ENCODE measurements at places on chromosomes 2 and 18.

GRCh38 chr2:97267411-97268074, 154.6 kb downstream of the ANKRD36 start:
- no peak for DNase-seq

- DNase-seq: no peak
Measured at GRCh38 chr18:69636529-69637301, 236.0 kb downstream of the DOK6 start.

GRCh38 chr18:45554389-45554737, 60.9 kb upstream of the SLC14A2 start:
- no peak for DNase-seq

DNA sequence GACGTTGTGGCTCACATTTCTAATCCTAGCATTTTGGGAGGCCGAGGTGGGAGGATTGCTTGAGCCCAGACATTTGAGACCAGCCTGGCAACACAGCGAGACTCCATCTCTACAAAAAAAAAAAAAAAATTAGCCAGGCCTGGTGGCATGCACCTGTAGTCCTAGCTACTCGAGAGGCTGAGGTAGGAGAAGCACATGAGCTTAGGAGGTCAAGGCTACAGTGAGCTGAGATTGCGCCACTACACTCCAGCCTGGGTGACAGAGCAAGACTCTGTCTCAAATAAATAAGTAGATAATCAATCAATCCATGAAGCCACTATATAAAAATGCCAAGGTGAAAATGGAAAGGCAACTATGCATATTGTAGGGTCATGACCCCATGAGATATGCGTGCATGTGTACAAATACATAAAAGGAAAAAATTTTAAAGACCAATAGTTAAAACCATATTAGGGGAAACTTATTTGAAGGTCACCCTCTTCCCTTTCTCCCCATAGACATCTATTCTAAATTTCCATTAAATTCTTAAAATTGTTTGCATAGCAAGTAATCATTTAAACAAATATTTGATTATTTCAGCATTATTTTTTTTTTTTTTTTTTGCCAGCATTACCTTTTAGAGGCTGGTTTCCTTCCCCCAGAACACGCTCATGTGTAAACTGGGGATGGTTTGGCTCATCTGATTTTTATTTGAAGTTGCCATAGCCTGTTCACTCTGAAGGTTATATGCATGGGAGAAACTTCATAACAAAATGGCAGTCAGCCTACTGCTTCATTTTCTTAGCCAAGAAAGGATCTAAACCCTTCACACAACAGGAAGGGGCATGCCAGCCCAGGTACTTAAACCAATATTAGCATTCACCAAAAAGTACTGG, 37.3 kb upstream of the TMEM247 start:
- no peak for DNase-seq

DNA sequence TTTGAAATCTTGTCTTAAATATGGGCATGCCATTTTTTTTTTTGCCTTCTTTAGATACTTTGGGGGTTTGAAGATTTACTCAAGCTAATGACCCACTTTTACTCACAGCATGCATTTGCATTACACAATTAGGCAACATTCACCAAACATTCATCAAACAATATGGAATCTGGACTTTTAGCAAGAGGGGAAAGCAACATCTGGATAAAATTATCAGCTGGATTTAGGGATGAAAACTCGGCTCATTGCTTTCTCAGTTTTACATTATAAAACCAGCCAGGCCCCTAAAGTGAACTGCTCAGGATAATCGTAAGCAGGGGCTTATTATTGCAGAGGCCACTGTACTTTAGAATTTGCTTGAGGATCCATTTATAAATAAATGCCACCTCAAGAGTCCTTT, 44.7 kb downstream of the SOX11 start:
- DNase-seq: no peak

DNA sequence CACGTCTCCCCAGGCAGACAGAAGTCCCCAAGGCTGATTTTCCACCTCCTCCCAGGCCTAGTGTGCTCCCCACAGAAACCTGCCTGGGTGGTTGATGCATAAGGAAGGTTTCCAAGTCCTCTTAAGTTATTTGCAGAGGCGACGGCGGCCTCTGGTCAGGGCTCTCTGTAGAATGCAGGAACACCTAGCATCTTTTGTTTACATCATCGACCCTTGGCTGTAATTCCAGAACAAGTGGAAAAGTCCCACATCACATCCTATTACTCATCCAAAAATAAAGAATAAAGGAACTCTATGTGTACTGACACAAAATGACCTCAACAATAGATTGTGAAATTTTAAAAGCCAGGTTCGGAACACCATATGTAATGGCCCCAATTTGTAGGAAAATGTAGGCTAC, 211.1 kb downstream of the ALPK2 start:
- no peak for DNase-seq

DNA sequence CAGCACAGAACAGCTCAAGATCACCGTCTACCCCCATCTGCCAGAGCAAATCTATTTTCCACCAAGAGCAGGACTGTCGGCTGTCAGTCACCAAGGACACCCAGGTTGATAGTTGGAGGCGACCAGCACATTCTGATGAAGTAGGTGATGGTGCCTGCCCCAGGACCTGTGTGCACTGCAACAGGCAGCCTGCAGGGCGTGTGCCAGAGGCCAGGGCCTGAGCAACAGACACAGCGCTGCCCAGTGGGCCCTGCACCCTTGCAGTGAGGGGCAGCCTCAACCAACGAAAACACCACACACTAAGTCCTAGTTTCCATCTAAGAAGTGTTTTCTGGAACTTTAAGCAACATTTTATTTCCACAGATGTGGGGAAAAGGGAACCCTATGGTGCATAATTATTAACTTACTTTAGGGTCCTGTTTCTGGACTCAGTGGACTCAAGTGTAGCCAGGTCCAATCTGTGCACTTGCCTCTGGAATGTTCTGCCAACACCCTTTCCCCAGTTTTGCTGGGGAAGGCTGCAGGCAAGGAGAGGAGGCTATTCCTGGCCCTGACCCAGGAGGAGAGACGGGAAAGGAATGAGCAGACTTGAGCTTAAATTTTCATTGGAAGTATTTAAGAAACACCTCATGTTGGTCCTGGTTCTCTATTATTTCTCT, 61.5 kb downstream of the ADNP2 start:
- DNase-seq: no peak

GRCh38 chr2:157492189-157492773, 48.4 kb upstream of the CYTIP start:
- peak; percentile 55 for DNase-seq

- DNase-seq: no peak
Measured at GRCh38 chr2:84652431-84652830, 136.1 kb downstream of the DNAH6 start.

DNA sequence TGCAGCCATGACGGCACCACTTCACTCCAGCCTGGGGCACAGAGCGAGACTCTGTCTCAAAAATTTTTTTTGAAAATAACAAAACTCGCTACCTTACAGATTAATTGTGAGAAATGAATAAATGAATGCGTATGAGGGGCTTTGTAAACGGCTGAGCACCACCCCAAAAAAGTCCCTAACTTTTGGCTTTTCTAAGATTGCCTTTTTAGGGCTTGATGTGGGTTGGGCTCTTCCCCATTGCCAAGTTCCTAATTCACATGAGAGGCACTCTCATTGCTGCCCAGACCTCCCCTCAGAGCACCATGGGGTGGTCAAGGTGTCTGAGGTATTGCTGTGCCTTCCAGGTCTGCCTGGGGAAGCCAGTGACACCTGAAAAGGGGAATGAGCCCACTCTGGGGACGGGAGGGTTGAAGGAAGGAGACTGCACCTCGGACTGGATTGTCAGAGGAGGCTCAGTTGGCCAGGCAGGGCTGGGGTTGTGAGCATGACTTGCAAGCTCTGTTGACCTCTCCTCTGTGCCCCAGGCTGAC, 186.4 kb downstream of the PRKCE start:
- DNase-seq: no peak

DNA sequence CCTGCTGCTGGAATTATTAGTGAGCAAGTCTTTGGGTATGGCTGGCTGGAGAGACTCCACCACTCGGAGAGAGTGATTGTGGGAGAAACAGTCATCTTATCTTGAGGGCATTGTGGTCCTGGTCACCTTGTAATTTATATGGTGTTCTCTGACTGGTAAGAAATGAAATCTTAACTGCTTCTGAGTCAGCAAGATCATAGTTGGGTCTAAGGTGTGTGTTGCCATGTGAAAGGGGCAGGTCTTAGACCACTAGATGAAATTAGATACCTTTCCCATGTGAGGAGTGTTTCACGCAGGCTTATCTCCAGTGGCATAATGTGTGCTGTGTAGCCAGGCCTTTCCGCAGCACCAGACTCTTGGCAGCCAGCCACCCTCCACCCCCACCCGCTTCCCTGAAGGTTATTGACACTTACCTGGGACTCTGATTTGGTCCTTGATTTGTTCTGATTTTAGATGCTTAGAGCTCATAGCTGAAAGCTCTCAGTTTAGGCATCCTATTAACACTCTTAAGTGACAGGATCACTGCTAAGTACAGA, 7.7 kb downstream of the MAPRE3 start:
- peak; percentile 26 for DNase-seq

- DNase-seq: no peak
Measured at GRCh38 chr2:75476761-75477160, 84.0 kb downstream of the EVA1A start.

GRCh38 chr2:118994778-118995177, 52.8 kb downstream of the MARCO start:
- DNase-seq: no peak

- DNase-seq: no peak
Measured at GRCh38 chr2:7037340-7038333, 120.4 kb downstream of the RNF144A start.

DNA sequence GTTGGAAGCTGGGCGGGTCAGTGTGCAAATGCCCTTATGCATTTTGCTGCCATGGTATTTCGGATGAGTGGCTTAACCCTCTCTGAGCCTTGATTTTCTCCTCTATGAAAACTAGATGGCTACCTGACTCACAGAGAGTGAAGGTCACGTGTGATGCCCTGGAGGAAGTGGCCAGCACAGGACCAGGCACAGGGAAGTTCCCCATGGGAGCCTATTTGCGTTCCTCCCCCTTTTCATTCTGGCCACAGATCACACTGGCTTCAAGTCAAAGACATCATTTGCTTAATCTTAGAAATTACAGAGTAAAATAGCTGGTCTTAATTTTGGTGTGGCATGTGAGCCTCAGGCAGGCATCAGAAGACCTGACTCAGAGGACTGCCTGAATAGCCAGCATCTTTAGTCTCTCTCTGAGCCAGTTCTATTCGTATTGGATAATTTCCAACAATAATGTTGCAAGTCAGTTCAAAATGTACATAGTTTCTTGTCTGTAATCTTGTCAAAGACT, 57.6 kb upstream of the CD302 start:
- DNase-seq: no peak

DNA sequence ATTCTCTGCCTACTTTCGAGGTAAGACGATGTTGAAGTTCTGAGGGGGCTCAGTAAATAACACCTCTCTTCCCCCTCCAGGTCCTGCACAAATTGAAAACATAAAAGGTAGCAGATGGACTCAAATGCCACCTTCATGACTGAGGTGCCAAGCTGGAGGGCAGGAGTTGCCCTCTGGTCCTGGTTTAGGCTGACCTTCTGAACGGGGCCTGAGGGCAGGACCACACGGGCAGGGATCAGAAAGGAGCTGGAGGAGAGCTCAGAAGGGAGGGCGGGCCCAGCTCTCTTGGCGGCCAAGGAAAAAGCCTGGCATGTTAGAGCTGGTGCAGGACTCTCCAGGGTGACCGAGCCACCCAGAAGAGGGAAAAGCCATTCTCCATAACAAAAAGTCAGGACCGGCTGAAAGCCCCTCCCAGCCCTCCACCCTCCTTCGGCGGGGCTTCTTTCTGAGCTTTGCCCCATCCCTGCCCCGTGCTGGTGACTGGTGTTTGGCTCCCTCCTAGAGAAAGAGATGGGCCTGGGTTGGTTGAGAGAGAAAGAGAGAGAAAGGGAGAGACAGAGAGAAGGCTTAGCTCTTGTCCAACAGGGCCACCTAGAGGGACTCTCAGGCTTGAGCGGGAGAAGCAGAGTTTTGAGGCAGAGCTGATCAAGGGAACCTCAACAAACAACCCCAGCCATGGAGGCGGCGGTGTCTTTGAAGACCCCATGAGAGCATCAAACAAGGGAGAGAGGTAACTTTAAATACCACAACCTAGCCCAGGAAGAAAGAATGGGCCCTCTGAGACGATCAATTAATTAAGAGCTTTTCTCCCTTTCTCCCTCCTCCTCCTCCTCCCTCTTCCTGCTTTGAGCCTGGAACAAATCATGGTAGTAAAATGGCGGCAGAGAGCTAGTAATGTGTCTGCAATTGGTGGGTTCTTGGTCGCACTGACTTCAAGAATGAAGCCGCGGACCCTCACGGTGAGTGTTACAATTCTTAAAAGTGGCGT, 50.8 kb downstream of the WIPF1 start:
- DNase-seq: peak; percentile 52

DNA sequence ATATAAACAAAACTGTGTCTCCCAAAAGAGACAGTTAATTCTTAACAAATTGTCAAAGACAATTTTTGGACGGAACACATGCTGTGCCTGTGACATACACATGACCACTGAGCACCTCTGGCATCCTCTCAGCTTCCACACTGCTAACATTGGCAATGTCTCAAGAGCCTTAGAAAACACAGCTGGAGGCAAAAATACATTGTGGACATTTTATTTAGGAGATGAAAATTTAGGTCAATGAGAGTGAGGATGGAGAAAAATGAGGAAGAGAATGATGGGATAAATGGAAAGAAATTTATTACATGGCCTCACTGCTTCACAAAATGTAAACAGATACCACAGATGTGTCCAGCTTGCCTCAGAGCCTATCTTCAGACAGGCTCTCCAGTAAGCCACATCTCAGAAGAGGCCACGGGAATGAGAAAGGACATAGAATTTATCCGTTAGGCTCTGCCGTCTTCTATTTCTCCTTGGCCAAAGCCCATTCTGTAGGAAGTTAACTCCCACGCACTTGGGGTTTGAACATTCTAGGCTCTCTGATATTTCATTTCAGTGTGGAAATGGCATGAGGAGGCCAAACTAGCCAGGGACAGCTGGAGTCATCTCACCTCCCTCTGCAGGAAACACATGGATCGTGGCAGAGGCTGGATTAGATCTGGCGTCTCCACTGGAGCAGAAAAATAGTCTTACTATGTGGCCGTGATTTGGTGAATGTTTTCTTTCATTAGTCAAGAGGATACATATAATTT, 519.4 kb upstream of the DSEL start:
- no peak for DNase-seq

- DNase-seq: no peak
Measured at GRCh38 chr2:84838434-84839145, 42.3 kb downstream of the TRABD2A start.

DNA sequence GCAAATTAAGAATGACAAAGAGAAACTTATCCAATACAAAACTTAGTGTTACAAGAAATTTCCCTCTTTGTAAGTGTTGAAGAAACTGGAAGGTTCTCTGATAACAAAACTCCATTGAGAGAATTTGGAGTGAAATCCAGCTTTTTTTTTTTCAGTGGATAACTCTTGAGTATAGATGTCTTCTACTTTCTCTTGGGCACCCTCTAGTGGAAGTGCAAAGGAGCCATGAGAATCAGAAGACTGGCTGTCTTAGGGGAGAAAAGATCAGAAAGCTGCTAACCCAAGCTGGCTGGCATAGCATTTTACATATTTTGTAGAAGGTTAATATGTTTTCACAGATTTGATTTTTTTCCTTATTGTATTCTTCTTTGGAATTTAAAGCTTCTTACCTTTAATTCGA, 138.8 kb upstream of the SATB2 start:
- no peak for DNase-seq

Measured in NCI-H1436 (cell line).